A549 treated with AZD2906 at 1 μM for 4 hours (cell line): ENCODE measurements at places on chromosomes 16 and 17. TPM values are rescaled to one million over a fixed set of nuclear protein-coding genes. Genes with fewer than 3 reads are reported as not detected.

Gene ADAP2
- 2.2 to 5.9 TPM (median 2.6 TPM) in 5 replicates for total RNA-seq

Gene NXPH3
- 1.1 to 1.5 TPM (median 1.5 TPM) in 5 replicates for total RNA-seq

Gene ARSG
- total RNA-seq = 1.3 to 2.0 TPM (median 1.5 TPM) in 5 replicates

Gene P3H4
- 27.4 to 35.1 TPM (median 32.8 TPM) in 5 replicates for total RNA-seq

Gene HASPIN
- total RNA-seq = 11.9 to 14.8 TPM (median 12.3 TPM) in 5 replicates

Gene OR2C1
- total RNA-seq = not detected in 5 replicates

Gene CAMKK1
- 24.5 to 28.1 TPM (median 27.2 TPM) in 5 replicates for total RNA-seq

Gene CFAP52
- total RNA-seq = 0.09 to 0.21 TPM (median 0.18 TPM) in 4 of 5 replicates, not detected in the other

Gene WIPF2
- 18.7 to 23.5 TPM (median 20.0 TPM) in 5 replicates for total RNA-seq

Gene PROCA1
- total RNA-seq = 1.00 to 1.4 TPM (median 1.3 TPM) in 5 replicates

Gene ZNF423
- 0.07 to 0.33 TPM (median 0.07 TPM) in 5 replicates for total RNA-seq
